Spinal cord (tissue), 10 donors: ENCODE measurements at places on chromosomes 11 and 22. TPM values are rescaled to one million over a fixed set of nuclear protein-coding genes. Genes with fewer than 3 reads are reported as not detected.

The TMPRSS4 gene
- polyA plus RNA-seq: 0.26 TPM

The CATSPERZ gene
- polyA plus RNA-seq: 1.6 TPM

The SNX15 gene
- 32.4 TPM for polyA plus RNA-seq

The OR6M1 gene
- polyA plus RNA-seq: not detected

The MYOD1 gene
- 0.12 TPM for polyA plus RNA-seq

The C11orf16 gene
- 0.30 TPM for polyA plus RNA-seq

The OR4C5 gene
- not detected for polyA plus RNA-seq

The TMEM121B gene
- 12.9 TPM for polyA plus RNA-seq

The PKNOX2 gene
- 39.0 TPM for polyA plus RNA-seq

The H19 gene
- 49.5 TPM for polyA plus RNA-seq

The DLG2 gene
- polyA plus RNA-seq: 53.6 TPM

The ALX4 gene
- 0.43 TPM for polyA plus RNA-seq

The CDC45 gene
- 7.4 TPM for polyA plus RNA-seq

The SCO2 gene
- polyA plus RNA-seq: 6.0 TPM

The APOL5 gene
- polyA plus RNA-seq: not detected

The MUC6 gene
- 1.3 TPM for polyA plus RNA-seq

The ZNF280B gene
- polyA plus RNA-seq: 4.6 TPM

The NXPE2 gene
- 0.54 TPM for polyA plus RNA-seq

The RASD2 gene
- polyA plus RNA-seq: 12.0 TPM

The C11orf86 gene
- 0.29 TPM for polyA plus RNA-seq

The CSTPP1 gene
- polyA plus RNA-seq: 104 TPM

The GPR83 gene
- polyA plus RNA-seq: 3.6 TPM

The EFCAB6 gene
- 2.8 TPM for polyA plus RNA-seq

The SLC7A4 gene
- 9.0 TPM for polyA plus RNA-seq

The TRIM29 gene
- 1.9 TPM for polyA plus RNA-seq

The RPS6KB2 gene
- 46.7 TPM for polyA plus RNA-seq

The SH3BP1 gene
- polyA plus RNA-seq: 5.9 TPM

The RCOR2 gene
- 23.9 TPM for polyA plus RNA-seq

The FAM118A gene
- 20.5 TPM for polyA plus RNA-seq

The TMEM191B gene
- 33.6 TPM for polyA plus RNA-seq

The SIK2 gene
- 19.6 TPM for polyA plus RNA-seq

The KLHL35 gene
- 15.6 TPM for polyA plus RNA-seq

The PLAAT5 gene
- polyA plus RNA-seq: 4.4 TPM

The ESAM gene
- 43.1 TPM for polyA plus RNA-seq

The CHST1 gene
- 62.4 TPM for polyA plus RNA-seq

The LDLRAD3 gene
- 21.6 TPM for polyA plus RNA-seq

The GAS2L1 gene
- 23.9 TPM for polyA plus RNA-seq

The TYR gene
- not detected for polyA plus RNA-seq

The NXPE4 gene
- not detected for polyA plus RNA-seq

The RAB38 gene
- 2.3 TPM for polyA plus RNA-seq

The BDNF gene
- polyA plus RNA-seq: 2.0 TPM

The TMEM191C gene
- polyA plus RNA-seq: 12.4 TPM

The ARRB1 gene
- 45.8 TPM for polyA plus RNA-seq

The SNX32 gene
- 9.7 TPM for polyA plus RNA-seq

The LARGE2 gene
- polyA plus RNA-seq: 0.19 TPM

The NELL1 gene
- 31.1 TPM for polyA plus RNA-seq
